ENCODE measurements at places on chromosomes 5 and 9.

- DNase-seq, result peak; percentile 34
Observed at GRCh38 chr9:90773617-90774016, 28.0 kb upstream of the SYK start.

DNA sequence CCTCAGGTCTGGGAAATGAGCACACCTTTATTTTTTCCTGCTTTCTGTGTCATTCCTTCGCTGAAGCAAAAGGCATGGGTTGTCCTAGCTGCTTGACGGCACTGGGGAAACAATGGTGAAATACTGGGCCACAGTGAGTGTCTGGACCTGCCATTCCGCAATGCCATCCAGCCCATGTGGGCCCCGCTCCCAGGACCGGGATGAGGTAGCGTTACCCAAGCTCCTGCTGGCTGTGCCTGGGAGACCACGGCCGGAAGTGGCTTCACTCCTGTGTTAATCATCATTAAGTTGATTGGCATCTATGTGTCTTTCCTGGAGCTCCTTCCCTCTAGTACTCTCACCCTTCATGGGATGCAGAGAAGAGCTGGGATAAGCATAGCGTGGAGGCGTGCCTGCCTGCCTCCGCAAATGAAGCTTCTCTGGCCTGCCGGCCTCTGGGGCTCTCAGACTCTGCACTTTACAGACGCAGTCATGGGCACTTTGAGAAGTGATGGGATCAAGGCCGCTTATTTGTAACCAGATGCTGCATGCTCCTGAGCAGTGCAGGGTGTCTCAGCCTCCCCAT is 16.5 kb upstream of the SMIM32 start:
- DNase-seq, result no peak

- no peak for DNase-seq
Observed at GRCh38 chr9:137130176-137130755, 8.7 kb upstream of the GRIN1 start.

DNA sequence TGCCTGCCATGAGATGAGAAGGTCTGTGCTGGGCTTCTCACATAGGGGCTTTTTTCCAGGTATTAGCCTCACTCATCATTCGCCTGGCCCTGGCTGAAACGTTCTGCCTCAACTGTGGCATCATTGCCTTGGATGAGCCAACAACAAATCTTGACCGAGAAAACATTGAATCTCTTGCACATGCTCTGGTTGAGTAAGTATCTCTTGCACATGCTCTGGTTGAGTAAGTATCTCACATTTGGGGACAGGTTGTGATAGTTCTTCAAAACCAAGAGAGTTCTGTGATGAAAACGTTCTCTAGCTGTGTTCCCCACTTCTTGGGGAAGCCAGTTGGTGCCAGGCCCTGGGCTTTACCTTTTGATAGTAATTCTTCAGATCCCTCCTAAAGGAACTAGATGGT is 17.4 kb upstream of the IL13 start:
- DNase-seq, result peak; percentile 53

DNA sequence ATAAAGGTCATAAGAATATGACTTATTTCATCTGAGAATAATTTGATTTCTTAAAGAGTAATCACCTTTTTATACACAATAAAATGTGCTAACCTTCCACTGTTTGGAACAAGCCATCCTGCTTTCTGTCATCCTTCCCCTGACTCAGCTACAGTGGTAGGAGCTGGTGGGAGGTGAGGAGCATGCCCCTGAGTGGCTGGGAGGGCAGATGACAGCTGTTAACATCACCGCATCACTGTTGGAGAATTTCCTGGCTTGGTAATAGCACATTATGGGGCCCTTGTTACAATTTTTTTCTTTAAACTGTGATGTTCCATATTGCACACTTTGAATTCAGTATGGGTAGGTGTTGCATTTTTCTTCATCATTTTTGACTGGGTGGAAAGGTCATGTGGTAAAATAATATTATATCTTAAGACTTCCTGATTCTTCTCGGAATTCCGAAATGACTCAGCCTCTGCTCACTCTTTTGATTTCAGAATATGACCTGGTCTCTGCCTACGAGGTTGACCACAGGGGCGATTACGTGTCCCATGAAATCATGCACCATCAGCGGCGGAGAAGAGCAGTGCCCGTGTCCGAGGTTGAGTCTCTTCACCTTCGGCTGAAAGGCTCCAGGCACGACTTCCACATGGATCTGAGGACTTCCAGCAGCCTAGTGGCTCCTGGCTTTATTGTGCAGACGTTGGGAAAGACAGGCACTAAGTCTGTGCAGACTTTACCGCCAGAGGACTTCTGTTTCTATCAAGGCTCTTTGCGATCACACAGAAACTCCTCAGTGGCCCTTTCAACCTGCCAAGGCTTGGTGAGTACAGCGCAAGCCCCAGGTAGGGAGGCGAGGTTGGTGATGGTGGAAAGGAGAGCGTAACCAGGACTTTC is 5.8 kb downstream of the ADAMTS16 start:
- DNase-seq, result no peak

- peak; percentile 50 for DNase-seq
Observed at GRCh38 chr5:127785098-127785927, 82.1 kb downstream of the CCDC192 start.

DNA sequence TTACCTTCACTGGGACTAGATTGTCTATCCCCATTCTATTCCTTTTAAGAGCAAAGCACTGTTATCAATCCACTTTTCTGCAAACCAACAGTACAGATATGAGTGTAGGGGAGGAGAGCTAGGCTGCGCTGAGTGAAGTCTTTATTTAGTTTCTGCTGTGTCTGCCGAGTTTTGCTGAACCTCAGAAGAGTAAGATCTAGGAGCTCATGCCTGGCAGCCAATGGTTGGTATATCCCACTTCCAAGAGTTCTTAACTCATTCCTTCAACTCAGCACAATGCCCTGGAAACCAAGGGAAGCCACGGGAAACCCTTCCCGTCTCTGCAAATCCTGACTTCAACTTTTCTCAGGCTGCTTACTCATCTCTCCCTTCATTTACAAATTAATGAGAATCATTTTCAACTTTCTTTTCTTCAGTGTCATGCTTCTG is 58.0 kb upstream of the JAK2 start:
- DNase-seq, result peak; percentile 13

DNA sequence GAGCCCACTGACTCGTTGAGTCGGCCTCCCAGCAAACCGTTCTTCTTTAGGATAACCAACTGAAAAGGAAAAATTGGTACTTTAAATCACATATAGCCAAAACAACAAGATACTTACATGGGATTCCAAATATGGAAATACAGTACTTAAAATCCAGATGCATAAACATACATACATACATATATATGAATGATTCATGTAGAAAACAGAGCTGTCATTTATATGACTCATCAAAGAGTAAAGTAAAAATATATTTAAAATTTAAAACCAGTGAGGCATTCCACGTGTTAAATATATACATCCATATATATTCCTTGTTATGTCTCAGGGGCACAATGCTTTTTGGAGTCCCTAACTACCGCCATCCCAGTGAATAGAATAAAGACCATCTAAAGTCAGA is 36.7 kb downstream of the DMGDH start:
- DNase-seq, result no peak

DNA sequence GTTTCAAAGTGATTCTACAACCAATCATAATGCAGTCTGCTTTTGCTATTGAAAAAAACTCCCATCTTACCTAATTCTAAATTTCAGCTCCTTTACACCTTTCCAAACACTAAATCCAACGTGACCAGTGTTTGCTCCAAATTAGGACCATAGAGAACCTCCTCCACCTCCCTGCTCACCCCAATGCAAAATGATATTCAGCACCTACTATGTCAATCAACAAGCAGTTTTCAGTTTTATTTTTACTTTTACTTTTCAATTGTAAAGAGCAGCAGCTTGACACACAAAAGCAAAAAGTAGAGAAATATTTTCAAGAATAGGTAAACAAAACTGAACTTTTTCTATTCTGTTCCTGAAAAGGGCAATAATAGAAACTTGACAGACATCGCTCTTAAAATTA is 3.4 kb downstream of the FAM13B start:
- DNase-seq, result peak; percentile 45

DNA sequence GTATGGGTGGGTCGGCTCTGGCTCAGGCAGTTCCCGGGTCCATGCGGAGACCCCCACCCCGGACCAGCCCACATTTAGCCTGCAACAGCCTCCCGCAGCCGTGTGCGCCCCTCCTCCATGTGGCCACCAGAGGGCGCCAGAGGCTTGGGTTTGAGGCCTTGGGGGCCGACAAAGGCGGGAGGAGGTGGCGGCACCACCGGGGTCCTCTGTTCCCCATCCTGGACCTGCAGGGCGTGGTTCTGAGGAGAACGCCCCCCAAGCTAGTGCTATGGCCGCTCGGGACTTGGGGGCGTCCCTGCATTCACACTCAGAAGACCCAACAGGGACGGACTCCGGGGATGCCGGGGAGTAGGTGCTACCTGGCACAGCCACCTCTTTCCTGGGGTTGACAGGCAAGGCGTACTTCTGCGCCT is 16.5 kb downstream of the ASS1 start:
- DNase-seq, result peak; percentile 59

DNA sequence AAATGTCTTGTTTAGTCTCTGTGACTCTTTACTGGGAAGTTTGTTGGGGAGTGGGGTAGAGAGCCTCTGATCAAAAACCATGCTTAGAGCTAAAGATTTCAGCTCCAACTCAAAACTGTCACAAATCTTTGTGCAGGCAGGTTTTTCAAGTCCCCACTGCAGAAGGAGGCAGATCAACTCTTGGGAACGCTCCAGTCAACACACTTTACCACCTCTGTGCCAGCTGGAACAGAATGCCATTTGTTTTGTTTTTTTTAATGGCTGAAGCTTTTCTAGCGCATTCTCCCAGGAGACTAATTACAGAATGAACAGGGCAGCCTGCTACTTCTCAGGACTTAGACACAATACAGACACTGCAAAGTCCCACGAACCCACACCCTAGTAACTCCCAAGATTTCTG is 17.9 kb upstream of the LHX6 start:
- no peak for DNase-seq
